ENCODE measurements at places on chromosomes 16 and 17. TPM values are rescaled to one million over a fixed set of nuclear protein-coding genes. Genes with fewer than 3 reads are reported as not detected.

DNA sequence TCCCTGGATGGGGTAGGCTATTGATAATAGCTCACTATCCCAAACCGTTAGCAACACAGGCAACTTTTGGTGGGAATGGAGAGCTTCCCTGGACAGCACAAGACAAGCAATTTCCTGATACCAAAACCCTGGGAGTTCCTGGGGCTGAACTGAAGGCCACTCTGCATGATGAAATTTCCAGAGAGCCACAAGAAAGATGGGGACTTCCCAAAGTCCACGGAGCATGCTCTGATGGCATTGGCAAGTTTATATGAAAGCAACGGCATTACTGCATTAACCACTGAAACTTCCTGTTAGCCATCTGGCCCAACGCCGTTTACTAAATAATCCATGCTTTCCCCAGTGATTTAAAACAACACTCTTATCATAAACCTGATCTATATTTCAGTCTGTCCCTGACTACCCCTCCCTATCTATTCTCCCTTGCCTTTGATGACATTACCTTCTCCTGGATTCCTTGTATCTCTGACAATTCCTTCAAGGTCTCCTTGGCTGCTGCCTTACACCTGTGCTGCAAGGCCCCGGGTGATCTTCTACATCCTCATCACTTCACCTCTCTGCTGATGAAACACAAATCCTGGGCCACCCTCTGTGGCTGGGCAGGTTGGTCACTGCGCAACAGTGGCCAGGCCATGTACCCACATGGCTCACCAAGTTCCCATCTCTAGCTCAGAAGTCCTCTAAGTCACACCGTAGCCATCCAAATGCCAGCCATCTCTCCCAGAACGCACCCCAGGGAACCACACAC lies 108.5 kb upstream of the RCVRN start:
- no peak overlapping the region for H3K27ac ChIP-seq
- DNase-seq, result no peak
- H3K27me3 ChIP-seq, result no peaks in the 10 kb centered on the region

DNA sequence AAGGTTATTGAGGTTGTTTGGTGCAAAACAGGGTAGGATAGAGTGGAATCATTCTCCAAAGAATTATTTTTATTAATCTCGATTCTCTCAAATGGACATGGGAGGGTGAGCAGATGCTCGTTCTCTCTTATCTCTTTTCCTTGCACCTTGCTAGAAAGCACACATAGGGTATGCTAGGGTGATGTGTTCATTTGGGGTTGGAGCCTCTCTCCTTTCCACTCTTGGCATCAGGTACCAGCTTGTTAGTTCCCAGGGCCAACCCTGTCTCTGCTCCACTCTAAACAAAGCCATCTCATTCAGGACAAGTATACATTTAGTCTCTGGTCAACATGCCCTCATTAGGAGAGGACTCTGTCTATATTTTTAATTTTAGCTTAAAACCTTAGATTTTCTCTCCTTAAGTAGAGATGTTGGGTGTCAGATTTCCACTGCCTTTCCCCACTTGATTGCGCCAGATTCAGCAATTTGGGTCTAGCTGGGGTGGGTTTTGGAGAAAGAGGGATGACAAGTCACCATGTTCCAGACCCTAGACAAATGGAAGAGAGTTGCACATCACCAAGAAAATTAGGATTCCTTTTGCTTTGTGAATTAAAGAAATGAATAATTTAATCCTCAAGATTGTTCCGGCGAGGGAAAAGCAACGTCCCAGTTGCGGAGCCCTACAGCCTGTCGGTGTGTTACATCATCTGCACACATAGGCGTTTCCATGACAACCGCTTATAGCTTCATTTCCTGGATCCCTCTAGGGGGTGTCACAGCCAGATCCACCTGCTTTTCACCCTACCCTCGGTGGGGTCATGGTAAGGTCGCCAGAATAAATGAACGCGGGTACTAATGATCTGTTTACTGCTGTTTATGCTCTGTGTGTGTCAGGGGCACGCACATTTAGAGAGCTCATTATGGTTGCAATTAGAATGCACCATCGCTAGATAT lies 41.6 kb downstream of the SNX11 start:
- no peak overlapping the region for H3K27ac ChIP-seq
- H3K4me3 ChIP-seq, result no peak overlapping the region
- no peaks in the 10 kb centered on the region for H3K36me3 ChIP-seq
- H3K27me3 ChIP-seq, result no peaks in the 10 kb centered on the region
- H3K4me1 ChIP-seq, result peaks cover 4% of the 10 kb centered on the region

- no peaks in the 10 kb centered on the region for H3K4me1 ChIP-seq
- H3K27ac ChIP-seq, result no peak overlapping the region
- H3K27me3 ChIP-seq, result no peaks in the 10 kb centered on the region
Observed at GRCh38 chr17:34761646-34762045, 182.3 kb downstream of the TMEM132E start.

DNA sequence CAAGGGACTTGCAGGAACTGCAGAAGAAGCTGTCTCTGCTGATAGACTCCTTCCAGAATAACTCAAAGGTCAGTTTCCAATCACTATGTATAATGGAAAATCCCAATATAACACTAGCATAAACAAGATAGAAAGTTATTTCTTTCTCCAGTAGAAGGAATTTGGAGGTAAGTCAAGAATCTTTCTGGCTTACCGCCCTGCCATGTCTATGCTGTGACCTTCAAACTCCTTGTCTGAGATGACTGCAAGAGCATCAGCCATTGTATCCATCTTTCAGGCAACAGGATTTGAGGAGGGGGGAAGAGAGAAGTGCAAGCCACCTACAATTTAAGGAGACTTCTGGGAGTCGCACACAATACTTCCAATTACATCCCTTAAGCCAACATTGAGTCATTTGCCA lies 2.7 kb downstream of the LDAF1 start:
- H3K27me3 ChIP-seq, result no peaks in the 10 kb centered on the region
- no peak overlapping the region for H3K4me3 ChIP-seq
- H3K4me1 ChIP-seq, result peaks cover 19% of the 10 kb centered on the region

GRCh38 chr16:53707671-53708070 lies 3.7 kb downstream of the FTO start:
- DNase-seq, result no peak
- no peaks in the 10 kb centered on the region for H3K36me3 ChIP-seq
- no peaks in the 10 kb centered on the region for H3K27me3 ChIP-seq
- peaks cover 14% of the 10 kb centered on the region for H3K4me1 ChIP-seq
- no peak overlapping the region for H3K27ac ChIP-seq
- no peak overlapping the region for H3K4me3 ChIP-seq

GRCh38 chr17:46123607-46124006 lies 69.6 kb downstream of the KANSL1 start:
- no peaks in the 10 kb centered on the region for H3K27me3 ChIP-seq
- H3K27ac ChIP-seq, result no peak overlapping the region
- peaks cover 58% of the 10 kb centered on the region for H3K4me1 ChIP-seq

DNA sequence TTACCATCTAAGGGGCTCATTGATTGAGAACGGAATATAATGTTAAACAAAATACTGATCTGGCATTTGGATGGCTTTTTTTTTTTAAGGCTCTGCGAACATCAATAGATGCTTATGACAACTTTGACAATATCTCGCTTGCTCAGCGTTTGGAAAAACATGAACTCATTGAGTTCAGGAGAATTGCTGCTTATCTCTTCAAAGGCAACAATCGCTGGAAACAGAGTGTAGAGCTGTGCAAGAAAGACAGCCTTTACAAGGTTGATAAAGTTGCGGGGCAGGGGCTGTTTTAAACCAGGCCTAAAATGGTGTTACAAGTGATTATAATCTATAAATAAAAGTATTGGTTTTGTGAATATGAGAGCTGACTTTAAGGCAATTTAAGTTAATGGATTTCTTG lies 22.3 kb downstream of the PTRH2 start:
- H3K36me3 ChIP-seq, result peaks cover 39% of the 10 kb centered on the region
- no peaks in the 10 kb centered on the region for H3K27me3 ChIP-seq
- no peak overlapping the region for H3K27ac ChIP-seq
- no peak for DNase-seq
- H3K4me1 ChIP-seq, result no peaks in the 10 kb centered on the region

- no peak overlapping the region for H3K4me3 ChIP-seq
- DNase-seq, result no peak
Observed at GRCh38 chr16:51766739-51767138, 615.7 kb upstream of the SALL1 start.

GRCh38 chr17:77449373-77449907 lies 308.7 kb downstream of the SEC14L1 start:
- peaks cover 7% of the 10 kb centered on the region for H3K4me1 ChIP-seq
- no peaks in the 10 kb centered on the region for H3K36me3 ChIP-seq
- H3K27ac ChIP-seq, result peak overlapping the region; percentile 84
- H3K27me3 ChIP-seq, result no peaks in the 10 kb centered on the region
- no peak overlapping the region for H3K4me3 ChIP-seq

- peaks cover 12% of the 10 kb centered on the region for H3K36me3 ChIP-seq
- H3K4me1 ChIP-seq, result no peaks in the 10 kb centered on the region
- DNase-seq, result no peak
Observed at GRCh38 chr16:70496513-70496912, 26.8 kb downstream of the COG4 start.

GRCh38 chr17:73551144-73551543 lies 93.1 kb downstream of the SDK2 start:
- DNase-seq, result no peak
- no peaks in the 10 kb centered on the region for H3K27me3 ChIP-seq
- H3K4me1 ChIP-seq, result no peaks in the 10 kb centered on the region
- H3K27ac ChIP-seq, result no peak overlapping the region

GRCh38 chr16:87383505-87384161 lies at the start of gene FBXO31:
TSS of gene FBXO31 (minus strand) at chr16:87383776. CDS start at chr16:87383744, 32 bp downstream.
- H3K36me3 ChIP-seq, result no peaks in the 10 kb centered on the region
- peak; percentile 84 for DNase-seq
- peak within 1 kb of the TSS; percentile 73 for H3K27ac ChIP-seq
- no peaks in the 10 kb centered on the region for H3K27me3 ChIP-seq

- peak overlapping the region; percentile 20 for H3K27ac ChIP-seq
- no peaks in the 10 kb centered on the region for H3K27me3 ChIP-seq
- no peak overlapping the region for H3K4me3 ChIP-seq
- peaks cover 38% of the 10 kb centered on the region for H3K36me3 ChIP-seq
- DNase-seq, result no peak
- H3K4me1 ChIP-seq, result no peaks in the 10 kb centered on the region
Observed at GRCh38 chr17:45093444-45094110, 32.5 kb downstream of the NMT1 start.

- no peaks in the 10 kb centered on the region for H3K27me3 ChIP-seq
- H3K36me3 ChIP-seq, result no peaks in the 10 kb centered on the region
- DNase-seq, result no peak
- no peak overlapping the region for H3K27ac ChIP-seq
Observed at GRCh38 chr16:75745242-75745641, 19.0 kb upstream of the CPHXL start.

Gene NPW
- total RNA-seq, result 0.51 TPM

Gene SSTR5
- total RNA-seq, result not detected

Gene KRT20
- total RNA-seq, result not detected

Gene ACAP1
- 1.9 TPM for total RNA-seq

Gene CES3
- 6.2 TPM for total RNA-seq

Measured in pancreas (tissue), 10 donors.